ENCODE measurements at places on chromosomes 12 and 14. TPM values are rescaled to one million over a fixed set of nuclear protein-coding genes. Genes with fewer than 3 reads are reported as not detected.

Gene KRT4
- 0.34 TPM for total RNA-seq

Gene AMN1
- 20.8 TPM for total RNA-seq

Gene VPS37B
- 44.3 TPM for total RNA-seq

Gene C14orf180
- 0.12 TPM for total RNA-seq

Gene CCDC88C
- total RNA-seq: 3.9 TPM

Gene ZCRB1
- total RNA-seq: 38.9 TPM

Measured in ovary (tissue), 10 donors.